H54 (cell line): ENCODE measurements at places on chromosomes 1 and 21.

- DNase-seq: peak; percentile 77
Measured at GRCh38 chr1:229024528-229025130, 246.3 kb upstream of the RAB4A start.

GRCh38 chr1:79974659-79975058 is 968.1 kb upstream of the ADGRL4 start:
- no peak for DNase-seq

GRCh38 chr1:113320272-113320671 is 70.0 kb upstream of the MAGI3 start:
- DNase-seq: no peak

DNA sequence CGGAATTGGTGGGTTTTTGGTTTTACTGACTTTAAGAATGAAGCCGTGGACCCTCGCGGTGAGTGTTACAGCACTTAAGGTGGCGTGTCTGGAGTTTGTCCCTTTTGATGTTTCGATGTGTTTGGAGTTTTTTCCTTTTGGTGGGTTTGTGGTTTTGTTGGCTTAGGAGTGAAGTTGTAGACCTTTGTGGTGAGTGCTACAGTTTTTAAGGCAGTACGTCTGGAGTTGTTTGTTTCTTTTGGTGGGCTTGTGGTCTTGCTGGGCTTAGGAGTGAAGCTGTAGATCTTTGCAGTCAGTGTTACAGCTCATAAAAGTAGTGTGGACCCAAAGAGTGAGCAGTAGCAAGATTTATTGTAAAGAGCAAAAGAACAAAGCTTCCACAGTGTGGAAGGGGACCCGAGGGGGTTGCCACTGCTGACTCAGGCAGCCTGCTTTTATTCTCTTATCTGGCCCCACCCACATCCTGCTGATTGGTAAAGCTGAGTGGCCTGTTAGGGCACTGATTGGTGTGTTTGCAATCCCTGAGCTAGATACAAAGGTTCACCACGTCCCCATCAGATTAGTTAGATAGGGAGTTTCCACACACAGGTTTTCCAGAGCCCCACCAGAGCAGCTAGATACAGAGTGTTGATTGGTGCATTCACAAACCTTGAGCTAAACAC is 20.9 kb downstream of the HENMT1 start:
- DNase-seq: no peak

DNA sequence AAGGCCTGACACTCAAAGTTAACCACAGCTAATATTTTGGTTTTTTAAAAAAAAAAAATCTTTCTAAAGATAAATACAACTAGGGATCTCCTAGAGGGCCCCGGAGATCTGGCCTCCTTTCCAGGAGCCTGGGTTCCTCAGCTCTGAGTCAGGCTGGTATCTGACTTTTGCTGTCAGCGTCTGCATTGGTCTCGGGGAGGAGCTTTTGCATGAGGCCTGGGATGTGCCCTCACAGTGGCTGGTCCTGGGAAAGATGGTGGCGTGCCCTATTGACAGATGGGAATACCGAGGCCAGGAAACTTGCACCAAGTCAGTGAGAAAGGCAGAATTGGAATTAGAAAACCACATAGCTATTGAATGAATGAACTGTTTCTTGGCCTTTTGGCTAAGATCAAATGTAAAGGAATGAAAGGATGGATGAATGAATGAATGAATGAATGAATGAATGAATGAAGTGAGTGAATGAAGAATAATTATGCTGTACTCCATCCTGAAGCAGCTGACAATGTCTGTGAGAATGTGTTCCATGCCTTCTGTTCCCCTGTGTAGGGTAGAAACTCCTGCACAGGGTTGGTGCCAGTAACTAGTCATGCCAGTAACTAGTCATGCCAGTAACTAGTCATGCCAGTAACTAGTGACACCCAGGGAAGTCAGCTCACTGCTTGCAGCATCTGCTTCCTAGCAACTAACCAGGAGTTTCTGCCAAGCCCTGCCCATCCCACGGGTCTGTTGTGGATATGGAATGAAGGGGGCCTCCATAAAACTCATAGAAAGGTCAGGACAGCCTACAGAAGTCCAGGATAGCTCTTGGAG is 242.5 kb upstream of the VAMP3 start:
- no peak for DNase-seq

DNA sequence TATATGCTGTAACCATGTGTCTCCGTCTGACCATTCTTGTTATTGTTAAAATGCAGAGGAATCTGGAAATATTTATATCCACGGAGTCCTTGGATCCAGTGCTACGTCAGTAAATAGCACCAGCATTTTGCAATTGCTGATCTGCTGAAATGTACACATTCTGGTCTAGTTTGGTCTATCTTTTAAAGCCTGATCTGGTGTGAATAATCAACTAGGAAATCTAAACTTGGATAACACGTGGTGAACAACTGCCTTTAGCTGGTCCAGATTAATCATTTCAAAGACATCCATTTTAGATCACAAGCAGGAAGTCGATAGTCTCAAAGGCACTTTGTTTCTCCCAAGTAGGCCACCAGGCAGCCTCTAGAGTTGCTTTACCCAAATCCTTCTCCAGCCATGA is 32.6 kb downstream of the PDPN start:
- DNase-seq: no peak

GRCh38 chr1:151992303-151993083 is 1.2 kb downstream of the S100A10 start:
- no peak for DNase-seq

- DNase-seq: no peak
Measured at GRCh38 chr1:64248065-64248464, 44.6 kb downstream of the UBE2U start.

DNA sequence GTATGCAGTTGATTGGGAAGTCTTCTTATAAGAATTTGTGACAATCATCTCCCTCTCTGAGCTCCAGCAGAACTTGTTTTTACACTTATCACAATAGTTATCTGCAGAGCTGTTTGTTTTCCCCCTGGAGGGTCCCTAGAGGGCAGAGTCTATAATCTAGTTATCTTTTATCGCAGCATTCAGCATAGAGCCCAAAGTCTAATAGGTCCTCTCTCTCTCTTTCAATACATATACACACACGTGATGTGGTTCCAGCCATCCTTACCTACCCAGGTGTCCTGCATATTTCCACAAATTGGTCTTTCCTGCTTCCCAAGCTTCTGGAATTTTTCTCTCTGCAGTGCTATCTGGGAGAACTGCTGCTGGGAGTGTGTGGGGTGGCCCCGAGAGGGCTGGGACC is 229.6 kb upstream of the KIAA0040 start:
- no peak for DNase-seq

GRCh38 chr1:48062353-48062752 is 65.2 kb upstream of the TRABD2B start:
- DNase-seq: no peak

DNA sequence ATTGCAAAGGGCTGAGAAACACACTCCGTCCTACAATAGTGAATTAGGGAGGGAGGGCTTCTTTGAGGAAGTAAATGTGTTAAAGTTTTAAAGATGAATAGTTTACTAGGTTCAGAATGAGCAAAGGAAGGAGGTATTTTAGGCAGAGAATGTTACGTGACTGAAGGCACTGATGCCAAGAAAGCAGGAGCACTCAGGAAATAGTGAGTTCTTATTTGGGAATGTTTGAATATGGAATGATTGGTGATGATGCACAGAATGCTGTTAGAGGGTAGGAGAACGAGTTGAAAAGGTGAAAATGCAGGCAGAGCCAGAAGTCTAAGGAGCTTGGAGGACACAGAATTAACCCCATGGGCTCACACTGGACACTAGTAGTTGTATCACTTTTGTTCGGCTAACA is 108.0 kb downstream of the NRIP1 start:
- no peak for DNase-seq

GRCh38 chr21:34935898-34936297 is 113.2 kb downstream of the RUNX1 start:
- no peak for DNase-seq

DNA sequence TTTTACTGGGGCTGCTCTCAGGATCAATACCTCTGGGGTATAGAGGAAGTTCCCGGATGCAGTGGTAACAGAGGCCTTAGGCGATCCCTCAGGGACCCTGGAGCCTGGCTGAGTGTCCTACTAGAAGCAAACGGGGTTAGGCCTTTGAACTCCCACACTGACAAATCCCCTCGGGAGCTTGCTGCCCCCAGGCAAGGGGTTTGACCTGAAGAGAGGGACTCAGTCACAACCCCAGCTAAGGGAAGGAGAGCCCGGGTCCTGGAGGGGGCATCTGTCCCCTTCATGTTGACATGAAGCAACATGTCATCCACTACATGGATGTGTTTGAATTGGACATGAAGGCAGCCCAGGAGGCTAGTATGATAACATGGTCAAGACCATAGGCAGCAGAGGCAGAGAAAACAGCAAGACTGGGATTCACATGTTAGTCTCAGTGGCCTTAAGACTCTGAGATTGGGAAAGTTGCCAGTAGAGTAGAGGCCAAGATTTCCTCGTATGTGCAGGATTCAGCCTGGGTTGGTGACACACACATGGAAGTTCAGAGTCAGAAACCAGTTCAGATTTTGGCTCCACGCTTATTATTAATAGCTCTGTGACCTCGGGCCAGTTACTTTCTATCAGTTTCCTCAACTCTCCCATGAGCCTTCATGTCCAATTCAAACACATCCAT is 101.5 kb downstream of the KCNN3 start:
- DNase-seq: no peak

DNA sequence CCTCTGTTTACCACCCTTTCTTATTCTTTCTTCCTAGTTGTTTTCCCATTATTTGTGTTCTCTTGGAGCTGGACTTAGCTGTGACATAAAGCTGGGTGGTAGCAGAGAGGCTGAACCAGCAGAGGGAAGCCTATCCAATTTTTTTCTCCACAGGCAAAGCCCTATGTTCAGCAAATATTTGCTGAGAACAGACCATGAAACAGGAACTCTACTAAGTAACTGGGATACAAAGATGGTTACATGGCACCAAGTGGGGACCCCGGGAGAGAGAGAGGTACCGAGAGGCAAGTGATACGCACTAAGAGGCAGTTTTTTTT is 6.6 kb downstream of the CFAP141 start:
- no peak for DNase-seq

GRCh38 chr1:215079456-215079855 is 3.1 kb upstream of the KCNK2 start:
- DNase-seq: no peak

GRCh38 chr1:178527117-178527516 is 14.2 kb downstream of the TEX35 start:
- no peak for DNase-seq

- no peak for DNase-seq
Measured at GRCh38 chr1:82777240-82777639, 976.5 kb downstream of the ADGRL2 start.

GRCh38 chr1:7247158-7247557 is 461.9 kb downstream of the CAMTA1 start:
- no peak for DNase-seq

- DNase-seq: no peak
Measured at GRCh38 chr1:95216292-95216990, 17.6 kb upstream of the RWDD3 start.

DNA sequence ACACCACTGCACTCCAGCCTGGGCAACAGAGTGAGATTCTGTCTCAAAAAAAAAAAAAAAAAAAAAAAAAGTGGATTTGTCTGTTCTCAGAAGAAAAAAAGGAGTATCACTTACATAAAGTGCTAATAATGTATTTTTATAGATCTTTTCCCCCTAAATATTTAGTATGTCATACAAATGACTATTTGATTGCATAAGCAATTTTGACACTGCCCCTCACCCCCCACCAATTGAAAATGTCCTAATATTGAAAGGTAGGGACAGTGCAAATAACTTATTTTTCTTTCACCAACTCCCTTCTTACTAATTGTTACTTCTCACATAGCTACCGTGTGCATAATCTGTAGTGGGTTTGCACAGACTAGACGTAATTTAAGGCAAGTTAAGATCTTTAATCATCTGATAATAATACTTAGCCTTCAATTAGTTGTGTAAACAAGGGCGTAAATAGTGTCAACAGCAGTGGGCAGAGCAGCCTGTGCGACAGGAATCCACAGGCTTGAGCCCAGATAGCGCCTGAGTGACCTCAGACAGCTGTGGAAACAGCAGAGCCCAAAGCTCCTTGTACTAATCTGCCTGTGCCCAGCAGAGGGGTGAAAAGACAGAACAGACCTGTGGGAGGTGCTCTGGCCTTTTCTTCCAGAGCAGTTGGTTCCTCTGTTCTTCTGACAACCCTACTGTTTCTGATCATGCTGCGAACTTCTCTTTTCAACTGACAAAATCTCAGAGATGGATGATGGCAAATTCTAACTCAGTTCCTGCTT is 4.5 kb upstream of the IER5 start:
- no peak for DNase-seq

DNA sequence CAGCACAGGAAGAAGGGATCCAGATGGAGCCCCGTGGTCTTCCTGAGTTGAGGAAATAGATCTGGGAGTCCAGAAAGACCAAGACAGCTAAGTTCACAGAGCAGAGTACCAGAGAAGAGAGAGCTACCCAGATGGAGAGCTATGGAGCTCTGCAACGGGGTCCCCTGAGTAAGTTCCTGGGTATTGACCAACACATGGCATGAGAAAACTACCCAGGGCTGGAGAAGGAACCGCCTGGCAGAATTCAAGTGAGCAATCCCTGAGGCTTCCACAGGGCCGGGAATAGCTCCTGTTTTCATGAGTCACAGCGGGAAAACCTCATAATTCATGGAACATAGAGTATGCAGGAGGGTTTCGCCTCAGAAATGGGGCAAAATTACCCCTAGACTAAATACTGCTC is 19.7 kb downstream of the STPG1 start:
- peak; percentile 42 for DNase-seq
